ENCODE measurements at places on chromosomes 3 and 15. TPM values are rescaled to one million over a fixed set of nuclear protein-coding genes. Genes with fewer than 3 reads are reported as not detected.

- H3K4me3 ChIP-seq: peak overlapping the region; percentile 25
- H3K27me3 ChIP-seq: peaks cover 71% of the 10 kb centered on the region
- H3K36me3 ChIP-seq: peaks cover 1% of the 10 kb centered on the region
- DNase-seq: no peak
- no peak overlapping the region for H3K27ac ChIP-seq
- peaks cover 31% of the 10 kb centered on the region for H3K4me1 ChIP-seq
Observed at GRCh38 chr15:63044645-63045464, 2.3 kb downstream of the TPM1 start.

DNA sequence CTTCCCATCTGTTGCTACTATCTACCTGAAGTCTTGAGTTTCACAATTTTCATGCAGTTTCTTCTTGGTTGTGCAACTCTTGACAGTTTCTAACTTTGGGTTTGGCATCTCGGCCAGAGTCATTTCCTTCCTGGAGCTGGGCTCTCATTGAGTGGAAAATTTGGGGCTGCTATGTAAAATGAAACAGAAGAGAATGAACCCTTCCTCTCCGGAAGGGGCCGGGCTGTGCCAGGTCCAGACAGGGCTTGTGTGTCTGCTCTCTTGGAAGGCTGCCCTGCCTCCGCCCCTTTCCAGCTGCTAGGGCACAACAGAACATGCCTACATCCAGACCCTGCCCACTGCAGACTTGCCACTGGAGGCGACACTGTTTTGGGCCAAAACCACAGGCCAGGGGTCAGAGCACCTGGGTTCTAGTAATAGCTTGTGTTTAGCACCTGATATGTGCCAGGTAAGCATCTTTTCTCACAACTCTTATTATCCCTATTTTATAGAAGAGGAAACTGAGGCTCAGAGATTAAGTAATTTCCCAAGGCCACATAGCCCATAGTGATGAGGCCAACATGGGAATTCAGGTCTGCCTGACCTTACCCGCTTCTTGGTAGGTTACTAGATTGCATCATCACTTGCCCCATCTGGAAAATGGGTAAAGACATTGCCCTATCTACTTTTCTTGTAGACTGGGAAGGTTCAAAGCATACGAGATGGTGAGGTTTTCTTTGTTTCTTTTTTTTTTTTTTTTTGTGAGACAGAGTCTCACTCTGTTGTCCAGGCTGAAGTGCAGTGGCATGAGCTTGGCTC, 25.0 kb downstream of the IRAK2 start:
- H3K36me3 ChIP-seq: no peaks in the 10 kb centered on the region
- H3K27me3 ChIP-seq: no peaks in the 10 kb centered on the region
- H3K4me1 ChIP-seq: peaks cover 91% of the 10 kb centered on the region
- peak overlapping the region; percentile 64 for H3K27ac ChIP-seq
- peak; percentile 39 for DNase-seq

DNA sequence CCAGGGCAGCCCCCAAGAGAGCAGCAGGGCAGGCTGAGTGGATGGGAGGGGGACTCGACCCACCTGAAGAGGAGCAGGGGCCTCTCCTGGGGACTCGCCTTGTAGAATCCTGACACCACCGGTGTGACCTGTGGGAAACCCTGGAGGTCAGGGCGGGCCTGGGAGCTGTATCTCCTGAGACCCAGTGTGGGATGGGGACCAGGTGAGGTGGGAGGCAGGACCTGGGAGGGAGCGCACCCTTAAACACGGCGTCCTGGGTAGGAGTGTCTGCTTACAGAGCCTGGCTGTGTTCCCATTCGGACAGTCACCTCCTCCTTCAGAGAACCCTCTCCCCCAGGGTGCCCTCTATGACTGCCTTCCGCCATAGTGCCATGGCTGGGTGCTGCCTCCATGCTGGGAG, 27.1 kb downstream of the C15orf39 start:
- peaks cover 12% of the 10 kb centered on the region for H3K27me3 ChIP-seq
- H3K27ac ChIP-seq: no peak overlapping the region
- no peak for DNase-seq
- H3K4me1 ChIP-seq: no peaks in the 10 kb centered on the region
- H3K36me3 ChIP-seq: no peaks in the 10 kb centered on the region

The CHRFAM7A gene
- 1.9 TPM for total RNA-seq

- no peaks in the 10 kb centered on the region for H3K4me1 ChIP-seq
- H3K4me3 ChIP-seq: no peak overlapping the region
- H3K27ac ChIP-seq: no peak overlapping the region
Observed at GRCh38 chr15:81211376-81211775, 14.7 kb downstream of the IL16 start.

The CKMT1A gene
- 1.0 TPM for total RNA-seq

DNA sequence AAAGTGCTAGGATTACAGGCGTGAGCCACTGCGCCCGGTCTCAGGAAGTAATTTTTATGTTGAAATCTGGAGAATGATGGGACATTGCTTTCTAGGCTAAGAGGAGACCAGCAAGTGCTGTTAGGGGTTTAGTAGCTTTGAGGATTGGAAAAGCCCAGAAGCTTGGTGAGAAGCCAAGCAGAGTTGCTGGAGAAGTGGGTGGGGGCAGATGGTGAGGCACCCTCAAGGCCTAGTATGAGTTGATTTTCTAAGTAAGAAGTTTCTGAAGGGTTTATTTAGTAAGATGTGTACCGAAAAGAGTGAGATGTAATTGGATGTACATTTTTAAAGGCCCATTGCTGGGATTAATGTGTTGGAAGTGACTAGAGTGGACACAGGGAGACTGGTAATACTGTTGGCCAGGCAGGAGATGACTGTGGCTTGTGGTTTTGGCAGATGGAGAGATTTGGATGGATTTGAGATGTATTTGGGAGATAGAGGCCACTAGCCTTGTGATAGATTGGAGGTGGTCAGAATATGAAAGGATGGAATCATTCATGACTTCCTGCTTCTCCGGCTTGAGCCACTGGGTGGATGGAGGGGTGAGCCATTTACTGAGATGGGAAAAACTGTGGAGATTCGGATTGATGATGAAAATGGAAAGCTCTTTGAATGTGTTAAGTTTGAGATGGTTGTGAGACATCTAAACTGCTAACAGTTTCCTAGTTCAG, 2.3 kb downstream of the LRRC28 start:
- peak; percentile 32 for DNase-seq
- H3K4me1 ChIP-seq: peaks cover 33% of the 10 kb centered on the region
- peak overlapping the region; percentile 77 for H3K4me3 ChIP-seq
- H3K27ac ChIP-seq: peak overlapping the region; percentile 91

DNA sequence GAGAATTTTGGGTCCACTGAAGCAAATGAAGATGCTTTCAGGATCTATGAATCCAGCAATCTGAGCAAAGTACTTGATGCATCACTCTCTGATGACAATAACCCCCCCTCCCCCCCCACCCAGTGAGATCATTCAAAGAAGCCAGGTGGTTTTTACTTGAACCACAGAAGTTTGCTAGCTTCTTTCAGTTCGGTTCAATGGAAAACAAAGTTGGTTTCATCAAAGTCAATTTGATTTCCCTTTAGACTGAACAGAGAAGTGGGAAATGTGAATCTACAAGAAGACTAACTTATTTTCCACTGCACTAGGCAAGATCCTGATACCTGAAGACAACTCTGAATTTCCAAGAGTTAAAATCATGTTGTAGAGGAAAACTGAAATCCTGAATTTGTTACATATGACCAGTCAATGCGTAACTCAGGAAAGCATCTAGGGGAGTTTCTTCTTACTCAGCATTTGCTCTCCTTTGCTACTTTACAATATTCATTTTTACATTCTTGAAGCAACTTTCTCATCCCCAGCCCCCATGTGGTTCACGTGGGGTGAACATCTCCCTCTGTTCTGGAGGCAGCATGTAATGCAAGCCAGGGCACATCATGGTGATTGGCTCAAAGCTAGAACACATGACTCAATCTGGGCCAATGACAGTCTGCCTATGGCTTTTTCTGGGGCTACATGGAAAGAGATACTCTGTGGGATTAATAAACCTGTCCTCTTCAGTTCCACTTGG, 572.6 kb downstream of the FOXP1 start:
- H3K4me3 ChIP-seq: peak overlapping the region; percentile 69
- peaks cover 14% of the 10 kb centered on the region for H3K36me3 ChIP-seq
- DNase-seq: peak; percentile 80
- H3K4me1 ChIP-seq: peaks cover 78% of the 10 kb centered on the region
- peak overlapping the region; percentile 98 for H3K27ac ChIP-seq

GRCh38 chr3:153095441-153095840, 66.6 kb upstream of the RAP2B start:
- no peak overlapping the region for H3K4me3 ChIP-seq
- H3K27me3 ChIP-seq: no peaks in the 10 kb centered on the region
- no peaks in the 10 kb centered on the region for H3K36me3 ChIP-seq
- no peak for DNase-seq
- H3K4me1 ChIP-seq: peaks cover 12% of the 10 kb centered on the region

DNA sequence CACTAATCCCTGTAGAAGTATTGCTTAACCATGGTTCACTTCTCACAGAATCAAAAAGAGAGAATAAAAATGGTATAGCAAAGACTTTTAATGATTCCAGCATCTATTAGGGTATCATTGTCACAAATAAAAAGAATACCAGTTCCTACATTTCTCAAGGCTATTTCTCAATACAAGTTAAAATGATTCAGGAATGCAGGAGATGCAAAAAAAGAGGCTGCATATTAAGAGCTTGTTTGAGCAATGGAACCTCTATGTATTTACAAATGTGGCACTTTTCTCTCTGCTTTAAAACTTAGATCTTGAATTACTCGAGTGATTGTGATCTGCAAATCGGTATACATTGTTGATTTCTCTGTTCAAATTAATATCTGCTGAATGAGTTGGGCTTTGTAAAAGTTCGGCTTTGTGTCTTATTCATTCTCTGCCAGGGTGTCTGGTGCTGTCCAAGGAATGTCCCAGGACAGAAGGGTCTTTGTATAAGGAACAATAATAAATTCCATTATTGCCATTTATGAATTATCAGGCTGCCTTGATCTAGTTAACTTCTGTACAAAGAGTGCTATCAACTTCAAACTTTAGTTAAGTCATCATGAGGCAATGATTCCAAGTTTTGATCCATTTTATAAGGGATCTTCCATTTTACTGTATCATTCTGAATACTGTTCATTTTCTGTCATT, 364.2 kb downstream of the RBMS3 start:
- no peak for DNase-seq
- no peaks in the 10 kb centered on the region for H3K36me3 ChIP-seq
- no peaks in the 10 kb centered on the region for H3K27me3 ChIP-seq
- H3K27ac ChIP-seq: no peak overlapping the region
- no peaks in the 10 kb centered on the region for H3K4me1 ChIP-seq

The SLCO2A1 gene
- total RNA-seq: 0.10 TPM

The ACP3 gene
- not detected for total RNA-seq

The USP3 gene
- 78.0 TPM for total RNA-seq

DNA sequence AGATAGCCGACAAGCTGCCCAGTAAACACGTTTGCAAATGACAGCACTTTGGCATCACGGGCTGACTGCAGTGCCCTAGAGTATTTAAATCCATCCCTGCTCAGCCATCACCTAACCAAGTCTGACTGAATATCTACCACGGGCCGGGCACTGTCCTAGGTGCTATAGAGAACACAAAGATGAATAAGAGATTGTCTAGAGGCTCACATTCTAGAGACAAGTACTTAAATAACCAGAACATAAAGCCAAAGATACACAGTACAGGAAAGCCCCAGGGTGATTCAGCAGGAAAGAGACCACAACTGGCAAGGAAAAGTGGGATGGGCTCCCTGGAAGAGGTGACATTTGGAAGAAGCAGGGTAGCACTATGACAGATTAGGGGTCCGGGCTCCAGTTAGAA, 103.5 kb downstream of the MYLK start:
- no peaks in the 10 kb centered on the region for H3K4me1 ChIP-seq
- peaks cover 11% of the 10 kb centered on the region for H3K27me3 ChIP-seq
- no peaks in the 10 kb centered on the region for H3K36me3 ChIP-seq
- H3K27ac ChIP-seq: no peak overlapping the region
- no peak for DNase-seq

DNA sequence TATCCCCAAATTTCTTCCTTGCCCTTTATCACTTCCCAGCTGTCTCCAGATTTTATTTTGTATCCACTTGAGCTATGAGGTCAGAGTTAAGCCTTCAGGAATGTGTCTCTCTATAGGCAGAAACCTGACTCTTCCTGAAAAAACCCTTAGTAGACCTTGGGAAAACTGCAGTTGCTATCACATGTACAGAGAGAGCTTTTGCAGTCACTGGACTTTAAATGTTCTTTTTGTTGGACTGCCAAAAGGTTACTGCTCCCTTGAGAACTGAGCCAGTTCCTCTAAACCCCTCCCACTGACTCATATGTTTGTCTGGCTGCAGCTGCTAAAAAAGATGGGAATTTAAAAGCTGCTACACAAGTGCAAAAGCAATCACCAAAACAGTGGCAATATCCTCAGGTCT, 169.1 kb upstream of the CCDC54 start:
- DNase-seq: no peak
- peaks cover 9% of the 10 kb centered on the region for H3K4me1 ChIP-seq
- H3K36me3 ChIP-seq: no peaks in the 10 kb centered on the region
- H3K4me3 ChIP-seq: no peak overlapping the region
- H3K27ac ChIP-seq: no peak overlapping the region

DNA sequence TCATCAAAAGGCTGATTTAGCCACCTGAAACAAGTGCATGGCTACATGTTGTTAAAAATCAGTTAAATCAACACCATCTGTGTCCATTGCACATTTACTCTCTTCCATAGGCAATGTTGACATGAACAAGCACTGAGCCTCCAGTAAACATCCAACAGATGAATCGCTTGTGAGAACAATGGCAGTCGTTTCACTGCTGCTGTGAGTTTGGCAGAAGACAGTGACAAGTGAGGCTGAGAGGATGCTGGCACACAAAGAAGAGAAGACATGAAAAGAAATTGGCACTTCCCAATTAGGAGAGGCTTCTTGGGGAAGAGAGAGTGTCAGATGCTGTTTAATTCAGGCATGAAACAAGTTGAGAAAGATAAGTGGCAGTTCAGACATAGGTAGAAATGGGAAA, 227.4 kb upstream of the STT3B start:
- H3K36me3 ChIP-seq: no peaks in the 10 kb centered on the region
- H3K27me3 ChIP-seq: no peaks in the 10 kb centered on the region
- no peak for DNase-seq
- H3K27ac ChIP-seq: peak overlapping the region; percentile 4
- H3K4me3 ChIP-seq: no peak overlapping the region

All from activated T-cell treated with anti-CD3 and anti-CD28 coated beads, Interleukin-2, amount 50 U/mL, for 72 hours (primary cell).